ENCODE measurements at places on chromosomes 12 and 14.

- DNase-seq, result no peak
These were observed 13.7 kb upstream of the CHST11 start for GRCh38 chr12:104443008-104443407.

DNA sequence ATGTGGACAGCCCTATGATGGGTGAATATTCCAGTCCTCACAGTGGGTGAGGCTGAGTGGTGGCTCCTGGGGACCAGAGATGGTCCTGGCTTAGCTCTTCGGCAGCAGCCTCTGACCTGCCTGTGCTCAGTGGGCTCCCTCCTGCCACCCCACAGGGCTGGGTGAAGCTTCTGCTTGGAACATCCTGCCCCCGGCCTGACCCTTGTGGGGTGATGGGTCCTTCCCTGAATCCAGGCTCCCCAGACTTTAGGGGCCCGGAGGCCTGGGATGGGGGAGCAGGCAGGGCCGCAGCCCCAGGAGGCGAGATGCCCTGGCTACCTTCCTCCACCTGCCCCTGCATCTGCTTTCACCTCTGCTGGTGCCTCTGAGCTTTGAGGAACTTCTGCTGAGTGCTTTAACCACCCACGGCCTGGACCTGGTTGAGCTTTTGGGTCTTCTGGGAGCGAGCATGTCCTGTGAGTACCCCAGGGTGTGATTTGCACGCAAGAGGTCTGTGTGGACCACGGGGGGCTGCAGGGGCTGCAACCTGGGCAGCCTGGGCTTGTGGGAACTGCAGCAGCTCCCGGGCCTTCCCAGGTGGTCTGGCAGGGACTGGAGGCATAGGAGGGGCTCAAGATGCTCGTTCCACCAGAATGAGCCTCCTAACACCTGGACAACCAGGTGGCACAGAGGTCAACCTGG lies 159.5 kb downstream of the KIF26A start:
- DNase-seq, result peak; percentile 73

DNA sequence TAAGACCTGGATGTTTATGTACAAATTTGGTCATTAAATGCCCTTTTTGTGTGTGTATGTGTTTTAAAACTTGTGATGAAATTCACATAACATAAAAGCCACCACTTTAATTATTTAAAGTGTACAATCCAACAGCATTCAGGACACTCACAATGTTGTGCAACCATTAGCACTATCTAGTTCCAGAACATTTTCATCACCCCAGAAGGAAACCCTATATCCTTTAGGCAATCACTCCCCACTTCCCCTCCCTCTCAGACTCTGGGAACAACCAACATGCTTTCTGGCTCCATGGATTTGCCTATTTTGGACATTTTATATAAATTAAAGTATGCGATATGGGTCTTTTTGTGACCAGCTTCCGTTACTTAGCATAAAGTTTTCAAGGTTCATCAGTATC lies 124.6 kb downstream of the TTC7B start:
- no peak for DNase-seq

DNA sequence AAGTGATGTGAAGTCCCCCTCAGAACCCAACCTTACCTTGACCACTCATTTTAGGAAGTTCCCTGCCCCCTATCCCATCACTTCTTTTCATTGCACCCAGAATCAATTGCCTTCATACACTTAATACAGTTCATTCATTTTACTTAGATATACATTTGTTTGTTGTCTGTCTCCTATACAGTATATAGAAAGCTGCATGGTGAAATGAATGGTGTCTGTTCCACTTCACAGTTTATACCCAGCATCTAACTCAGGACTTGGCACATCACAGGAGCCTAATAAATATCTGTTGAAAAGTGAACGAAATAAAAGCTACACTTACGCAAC lies 38.3 kb upstream of the TXNRD1 start:
- DNase-seq, result no peak

GRCh38 chr12:22083167-22083566 lies 37.1 kb downstream of the CMAS start:
- no peak for DNase-seq

DNA sequence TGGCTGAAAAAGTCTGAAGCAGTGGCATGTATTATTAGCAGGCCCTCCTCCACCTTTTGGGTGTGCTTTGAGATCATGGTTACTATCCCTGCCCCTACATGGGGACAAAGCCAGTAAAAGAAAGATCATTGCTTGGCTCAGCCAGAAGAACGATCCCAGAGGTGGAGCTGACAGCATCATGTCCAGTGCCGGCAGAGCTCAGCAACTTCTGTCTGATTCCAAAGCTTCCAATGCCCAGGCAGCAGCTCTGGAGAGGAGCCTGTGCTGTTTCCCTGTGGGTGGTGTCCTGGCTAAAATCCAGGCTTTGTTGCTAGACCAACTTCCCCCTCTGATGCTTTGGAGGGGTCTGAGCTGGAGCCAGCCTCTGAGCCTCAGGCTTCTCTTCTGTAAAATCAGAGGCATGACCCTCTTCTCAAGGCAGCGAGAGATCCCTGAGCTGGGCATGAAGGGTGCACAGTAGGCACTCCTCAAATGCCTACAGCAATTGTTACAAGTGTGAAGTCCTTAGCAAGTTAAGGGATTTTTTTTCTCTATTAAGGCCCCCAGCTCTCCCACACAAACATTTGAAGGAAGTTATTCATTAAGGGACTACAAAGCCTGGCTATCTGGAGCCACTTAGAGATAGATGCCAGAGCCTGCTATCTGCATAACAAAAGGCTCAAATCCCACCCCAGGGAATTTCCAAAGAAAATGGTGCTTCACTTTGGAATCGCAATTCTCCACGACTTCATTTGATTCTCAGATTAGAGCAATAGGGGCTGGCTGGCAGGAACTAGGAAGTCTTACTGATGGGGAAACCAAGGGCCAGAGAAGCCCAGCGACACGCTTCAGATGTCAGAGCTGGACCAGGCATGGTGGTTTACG lies 10.9 kb upstream of the GSC start:
- DNase-seq, result no peak

DNA sequence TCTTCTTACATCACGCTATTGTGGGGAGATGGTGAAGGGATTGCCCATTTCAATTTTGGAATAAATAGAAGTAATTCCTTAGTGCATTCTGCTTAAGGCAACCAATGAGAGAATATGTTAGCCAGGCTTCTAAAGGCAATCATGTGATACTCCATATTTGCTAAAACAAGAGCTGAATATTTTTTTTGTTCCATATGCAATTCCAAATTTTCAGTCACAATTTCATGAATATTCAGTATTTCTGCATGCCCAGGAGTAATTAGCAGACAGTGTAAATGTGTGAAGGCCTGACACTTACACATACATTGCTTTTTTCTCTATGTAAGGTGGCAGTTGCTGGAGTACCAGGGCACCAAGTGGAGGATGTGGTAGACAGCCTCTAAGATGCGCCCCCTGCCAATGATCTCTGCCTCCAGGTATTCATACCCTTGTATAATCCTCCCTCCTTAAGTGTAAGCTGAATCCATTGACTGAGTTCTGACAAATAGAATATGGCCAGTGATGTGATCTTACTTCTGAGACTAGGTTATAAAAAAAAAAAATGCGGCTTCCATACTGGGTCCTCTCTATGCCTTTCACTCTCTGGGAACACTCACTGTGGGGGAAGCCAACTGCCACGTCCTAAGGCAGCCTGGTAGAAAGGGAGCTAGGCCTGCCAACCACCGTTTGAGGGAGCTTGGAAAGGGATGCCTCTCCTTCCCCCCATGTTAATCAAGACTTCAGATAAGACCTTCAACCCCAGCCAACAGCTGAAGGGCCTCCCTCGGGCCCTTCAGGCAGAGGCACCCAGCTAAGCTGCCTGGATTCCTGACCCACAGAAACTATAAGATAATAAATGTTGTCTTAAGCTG lies 62.7 kb upstream of the PTGR2 start:
- no peak for DNase-seq

Measured in chondrocyte (in vitro differentiated cells).